ENCODE measurements at places on chromosomes 3 and 15. TPM values are rescaled to one million over a fixed set of nuclear protein-coding genes. Genes with fewer than 3 reads are reported as not detected.

GRCh38 chr3:13025090-13025489 lies 48.1 kb downstream of the IQSEC1 start:
- H3K36me3 ChIP-seq, result no peaks in the 10 kb centered on the region
- H3K4me1 ChIP-seq, result no peaks in the 10 kb centered on the region
- H3K27me3 ChIP-seq, result no peaks in the 10 kb centered on the region
- no peak overlapping the region for H3K27ac ChIP-seq
- no peak for DNase-seq

- no peaks in the 10 kb centered on the region for H3K4me1 ChIP-seq
- DNase-seq, result no peak
- H3K27me3 ChIP-seq, result no peaks in the 10 kb centered on the region
- no peak overlapping the region for H3K4me3 ChIP-seq
- H3K36me3 ChIP-seq, result no peaks in the 10 kb centered on the region
- H3K27ac ChIP-seq, result no peak overlapping the region
Observed at GRCh38 chr3:178056868-178057267, 479.4 kb upstream of the KCNMB2 start.

CHL1 gene
- total RNA-seq, result not detected

- no peak overlapping the region for H3K27ac ChIP-seq
- no peak overlapping the region for H3K4me3 ChIP-seq
- H3K4me1 ChIP-seq, result no peaks in the 10 kb centered on the region
- H3K36me3 ChIP-seq, result no peaks in the 10 kb centered on the region
Observed at GRCh38 chr3:182000447-182000846, 288.7 kb downstream of the SOX2 start.

- no peak for DNase-seq
- H3K27ac ChIP-seq, result no peak overlapping the region
- no peaks in the 10 kb centered on the region for H3K36me3 ChIP-seq
- H3K27me3 ChIP-seq, result no peaks in the 10 kb centered on the region
Observed at GRCh38 chr3:106457281-106458180, 588.7 kb upstream of the CBLB start.
